ENCODE measurements at places on chromosomes 11 and 22. TPM values are rescaled to one million over a fixed set of nuclear protein-coding genes. Genes with fewer than 3 reads are reported as not detected.

Gene TP53AIP1
- not detected for total RNA-seq

- no peak overlapping the region for H3K27ac ChIP-seq
- H3K27me3 ChIP-seq, result no peaks in the 10 kb centered on the region
- H3K4me3 ChIP-seq, result no peak overlapping the region
- peaks cover 19% of the 10 kb centered on the region for H3K4me1 ChIP-seq
- DNase-seq, result no peak
Observed at GRCh38 chr22:26845021-26845743, 187.8 kb downstream of the MIAT start.

GRCh38 chr22:35539910-35540594, 579 bp upstream of the RASD2 start:
- peaks cover 26% of the 10 kb centered on the region for H3K4me1 ChIP-seq
- peaks cover 15% of the 10 kb centered on the region for H3K27me3 ChIP-seq
- no peaks in the 10 kb centered on the region for H3K36me3 ChIP-seq
- peak; percentile 75 for DNase-seq
- H3K27ac ChIP-seq, result no peak overlapping the region
- peak overlapping the region; percentile 43 for H3K4me3 ChIP-seq

Gene CENPM
- 6.1 TPM for total RNA-seq

DNA sequence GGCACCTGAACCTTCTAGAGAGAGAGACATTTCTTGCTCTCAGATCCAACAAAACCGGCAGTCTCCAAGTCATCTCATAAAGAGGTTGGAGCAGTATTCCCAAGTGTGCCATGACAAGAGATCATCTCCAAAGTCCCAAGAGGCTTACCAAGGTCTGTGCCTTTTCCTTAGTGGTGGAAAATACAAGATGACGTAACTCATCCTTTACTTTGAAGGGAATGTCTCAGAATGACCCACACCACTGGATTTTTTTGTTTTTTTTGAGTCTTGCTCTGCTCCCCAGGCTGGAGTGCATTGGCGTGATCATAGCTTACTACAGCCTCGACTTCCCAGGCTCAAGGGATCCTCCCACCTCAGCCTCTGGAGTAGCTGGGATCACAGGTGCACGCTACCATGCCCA, 71.0 kb upstream of the SLC22A12 start:
- H3K4me1 ChIP-seq, result no peaks in the 10 kb centered on the region
- H3K27me3 ChIP-seq, result no peaks in the 10 kb centered on the region
- H3K36me3 ChIP-seq, result no peaks in the 10 kb centered on the region
- no peak for DNase-seq

Gene PARVG
- total RNA-seq, result 146 TPM

Gene ESRRA
- 47.1 TPM for total RNA-seq

DNA sequence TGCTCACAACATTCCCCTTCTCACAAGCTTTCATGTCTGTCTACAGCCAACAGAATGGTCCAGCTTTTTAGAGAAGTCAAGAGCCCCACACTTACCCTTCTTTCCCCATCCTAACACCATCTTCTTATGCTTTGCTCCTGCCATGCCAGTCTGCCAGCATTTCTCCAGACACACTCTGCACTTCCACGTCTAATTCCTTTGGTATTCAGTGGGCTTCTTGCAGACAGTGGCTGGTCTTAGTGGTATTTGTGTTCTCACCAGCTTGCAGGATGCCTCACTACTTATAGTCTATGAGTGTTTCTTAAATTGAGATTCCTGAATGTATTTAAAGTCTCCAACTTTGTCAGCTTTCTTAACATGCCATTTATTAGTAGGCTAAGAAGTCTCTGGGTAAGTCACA, 154.4 kb downstream of the BBOX1 start:
- H3K27me3 ChIP-seq, result peaks cover 2% of the 10 kb centered on the region
- no peak overlapping the region for H3K27ac ChIP-seq
- no peaks in the 10 kb centered on the region for H3K4me1 ChIP-seq
- no peak for DNase-seq
- no peak overlapping the region for H3K4me3 ChIP-seq

Gene NLRP14
- not detected for total RNA-seq

DNA sequence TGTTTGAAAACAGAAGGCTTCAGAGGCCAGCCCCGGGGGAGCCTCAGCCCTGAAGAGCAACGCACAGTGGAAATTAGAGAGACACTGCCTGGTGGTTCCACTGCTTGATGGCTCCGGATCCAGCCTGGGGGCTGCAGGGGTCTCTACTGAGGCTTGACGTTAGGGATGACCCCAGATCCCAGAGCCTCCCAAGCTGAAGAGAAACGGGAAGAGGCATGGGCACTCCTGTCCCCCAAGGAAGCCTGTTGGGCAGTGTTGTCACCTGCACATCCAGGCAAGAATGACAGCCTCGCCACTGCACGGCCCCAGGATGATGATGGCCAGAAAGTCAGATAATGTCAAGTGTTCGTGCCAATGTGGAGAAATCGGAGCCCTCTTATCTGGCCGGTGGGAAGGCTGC, 56.8 kb upstream of the FGF3 start:
- no peak overlapping the region for H3K4me3 ChIP-seq
- H3K27me3 ChIP-seq, result no peaks in the 10 kb centered on the region
- no peak overlapping the region for H3K27ac ChIP-seq
- no peak for DNase-seq
- H3K4me1 ChIP-seq, result no peaks in the 10 kb centered on the region

- H3K36me3 ChIP-seq, result no peaks in the 10 kb centered on the region
- DNase-seq, result no peak
- no peak overlapping the region for H3K4me3 ChIP-seq
- H3K27me3 ChIP-seq, result no peaks in the 10 kb centered on the region
- H3K4me1 ChIP-seq, result peaks cover 1% of the 10 kb centered on the region
Observed at GRCh38 chr11:4181782-4182721, 87.5 kb downstream of the RRM1 start.

DNA sequence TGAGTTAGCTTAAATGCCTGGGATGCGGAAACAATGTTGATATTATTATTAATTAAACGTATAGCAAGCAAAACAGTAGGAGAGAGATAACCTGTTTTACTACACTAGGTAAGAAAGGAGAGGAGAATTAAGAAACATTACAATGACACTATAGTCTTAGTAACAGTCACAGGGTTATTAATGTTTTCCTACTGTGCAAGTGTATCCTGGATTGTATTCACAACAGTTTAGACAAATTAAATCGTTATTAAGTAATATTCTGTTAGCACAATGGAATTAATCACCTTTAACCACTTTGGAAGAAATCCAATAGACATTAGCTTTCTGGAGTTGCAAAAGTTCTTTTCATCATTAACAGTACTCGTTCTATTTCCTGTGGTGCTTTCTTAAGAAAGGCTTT, 3.4 kb downstream of the FAM181B start:
- H3K4me1 ChIP-seq, result no peaks in the 10 kb centered on the region
- no peak overlapping the region for H3K27ac ChIP-seq
- no peak overlapping the region for H3K4me3 ChIP-seq
- no peak for DNase-seq

Gene SSTR3
- 0.23 TPM for total RNA-seq

DNA sequence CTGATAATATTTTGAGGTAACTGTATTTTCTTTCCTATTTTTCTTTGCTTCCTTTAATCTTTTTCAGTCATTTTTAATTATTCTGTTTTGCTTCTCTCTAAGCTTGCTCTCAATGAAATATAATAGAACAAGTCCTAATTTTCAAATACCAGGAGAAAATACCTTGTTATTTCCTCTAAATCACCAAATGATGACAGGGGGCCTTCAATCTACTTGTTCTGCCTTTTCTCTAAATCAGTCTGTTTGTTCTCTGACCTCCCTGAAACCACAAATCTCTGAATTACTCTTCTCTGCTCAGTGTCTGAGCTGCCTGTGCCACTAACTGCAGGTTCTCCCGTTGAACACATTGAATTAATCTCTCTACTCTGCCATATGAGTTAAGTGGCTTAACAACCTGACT, 286.2 kb downstream of the C11orf87 start:
- no peak overlapping the region for H3K27ac ChIP-seq
- H3K27me3 ChIP-seq, result no peaks in the 10 kb centered on the region
- H3K4me1 ChIP-seq, result no peaks in the 10 kb centered on the region
- H3K36me3 ChIP-seq, result no peaks in the 10 kb centered on the region
- no peak for DNase-seq

Gene OR51B4
- not detected for total RNA-seq

- H3K36me3 ChIP-seq, result no peaks in the 10 kb centered on the region
- H3K4me3 ChIP-seq, result no peak overlapping the region
- H3K27me3 ChIP-seq, result no peaks in the 10 kb centered on the region
- H3K4me1 ChIP-seq, result no peaks in the 10 kb centered on the region
Observed at GRCh38 chr11:75035911-75036565, 47.3 kb downstream of the NEU3 start.

Gene ACTN3
- total RNA-seq, result 0.50 TPM

DNA sequence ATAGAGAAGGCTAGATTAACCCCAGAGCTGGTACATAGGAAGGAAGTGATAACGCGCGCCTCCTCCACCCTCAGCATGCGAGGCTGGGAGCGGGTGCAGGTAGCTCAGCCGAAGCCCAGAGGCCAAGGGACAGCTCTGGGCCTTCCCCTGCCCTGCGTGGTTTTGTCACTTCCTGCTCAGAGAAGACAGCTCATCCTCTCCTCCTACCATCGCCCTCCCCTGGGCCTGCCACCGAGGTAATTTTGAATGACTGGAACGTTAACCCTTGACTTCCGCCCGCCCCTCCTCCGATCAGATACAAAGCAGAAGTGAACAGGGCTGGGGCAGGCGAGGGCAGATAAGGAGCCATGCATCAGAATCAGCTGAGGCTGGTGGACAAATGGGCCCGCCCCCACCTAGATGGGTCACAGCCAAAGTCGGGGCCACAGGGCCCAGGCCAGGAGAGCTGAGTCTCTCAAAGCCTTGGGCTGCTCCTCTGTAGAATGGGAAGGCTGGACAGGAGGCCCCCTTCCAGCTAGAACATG, 1.6 kb downstream of the RAC2 start:
- peaks cover 73% of the 10 kb centered on the region for H3K4me1 ChIP-seq
- peaks cover 37% of the 10 kb centered on the region for H3K36me3 ChIP-seq
- H3K4me3 ChIP-seq, result peak overlapping the region; percentile 89
- peak overlapping the region; percentile 82 for H3K27ac ChIP-seq
- peak; percentile 80 for DNase-seq

Gene SLC37A2
- 1.0 TPM for total RNA-seq

GRCh38 chr11:117303101-117303500, 12.0 kb downstream of the BACE1-AS start:
- no peaks in the 10 kb centered on the region for H3K4me1 ChIP-seq
- no peak overlapping the region for H3K4me3 ChIP-seq
- H3K27me3 ChIP-seq, result no peaks in the 10 kb centered on the region
- H3K27ac ChIP-seq, result no peak overlapping the region
